ENCODE measurements at places on chromosomes 4 and X.

GRCh38 chrX:40531056-40531826, 49.5 kb upstream of the ATP6AP2 start:
- DNase-seq = no peak

- no peak for DNase-seq
Measured at GRCh38 chr4:48379587-48380180, 38.4 kb downstream of the SLAIN2 start.

DNA sequence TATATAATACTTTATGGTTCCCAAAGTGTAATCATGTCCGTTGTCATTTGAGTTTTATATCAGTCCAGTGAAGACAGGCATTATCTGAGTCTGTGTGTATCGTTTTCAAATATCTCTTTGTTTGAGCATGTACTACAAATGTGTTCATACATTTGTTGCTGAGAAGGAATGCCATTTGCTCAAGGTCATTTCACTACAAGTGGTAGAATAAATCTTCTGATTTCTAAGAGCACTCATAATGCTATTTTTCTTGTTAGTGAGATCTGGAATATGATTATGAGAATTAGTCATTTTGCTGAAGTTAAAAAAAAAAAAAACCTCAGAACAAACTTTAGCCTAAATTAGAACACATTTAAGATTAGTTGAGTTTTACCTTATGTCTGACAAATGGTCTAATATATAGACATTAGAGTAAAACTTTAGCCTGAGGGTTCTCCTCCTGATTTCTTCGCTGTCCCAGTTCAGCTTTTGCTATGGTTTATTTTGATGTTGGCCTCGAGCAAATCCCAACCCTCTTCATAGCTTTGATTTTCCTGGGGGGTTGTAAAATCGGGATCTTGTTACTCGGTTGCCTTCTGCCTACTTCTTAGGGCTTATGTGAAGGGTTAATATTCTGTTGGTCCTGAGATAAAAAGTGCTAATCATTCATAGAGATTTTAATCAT, 87.1 kb downstream of the TMEM131L start:
- DNase-seq = no peak

GRCh38 chrX:100747090-100747489, 15.2 kb upstream of the SYTL4 start:
- DNase-seq = no peak

- DNase-seq = no peak
Measured at GRCh38 chrX:50469206-50469605, 1.4 kb downstream of the DGKK start.

- no peak for DNase-seq
Measured at GRCh38 chr4:80139671-80140070, 57.6 kb upstream of the PRDM8 start.

DNA sequence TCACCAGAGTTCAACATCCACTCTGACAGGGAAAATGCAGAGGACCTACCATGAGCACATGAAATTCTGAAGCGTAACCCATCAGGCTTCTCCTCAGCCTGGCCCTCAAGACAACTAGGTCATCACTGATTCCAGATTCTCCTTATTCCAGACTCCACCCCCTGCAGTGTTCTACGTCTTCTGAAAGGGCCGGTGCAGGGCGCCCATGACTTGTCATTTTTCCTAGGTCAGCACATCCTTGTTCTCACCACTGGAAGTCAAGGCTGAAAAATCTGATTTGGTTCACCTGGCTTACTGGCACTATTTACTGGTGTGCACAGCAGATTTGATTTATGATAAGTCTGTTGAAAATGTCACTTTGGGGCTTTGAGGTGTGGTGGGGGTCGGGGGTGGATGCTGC, 140.9 kb upstream of the KLF3 start:
- DNase-seq = no peak

DNA sequence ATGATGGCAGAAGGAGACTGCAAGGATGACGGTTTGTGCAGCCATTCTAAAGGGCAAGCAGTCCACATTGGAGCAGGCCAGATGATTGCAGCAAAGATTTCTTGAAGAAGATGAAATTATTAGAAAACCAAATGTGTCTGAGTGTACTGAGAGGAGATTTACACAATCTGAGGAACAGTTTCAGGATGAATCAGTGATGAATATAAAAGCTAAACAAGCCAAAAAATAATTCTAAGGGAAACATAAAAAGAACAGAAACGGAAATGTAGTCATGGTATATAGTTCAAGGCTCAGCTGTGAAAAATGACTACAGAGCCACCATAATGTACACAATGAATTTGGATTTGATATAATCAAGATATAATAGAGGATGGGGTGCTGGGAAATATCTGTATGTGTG, 168.5 kb downstream of the PDGFC start:
- DNase-seq = no peak

- DNase-seq = no peak
Measured at GRCh38 chr4:78019414-78019813, 37.7 kb upstream of the FRAS1 start.

DNA sequence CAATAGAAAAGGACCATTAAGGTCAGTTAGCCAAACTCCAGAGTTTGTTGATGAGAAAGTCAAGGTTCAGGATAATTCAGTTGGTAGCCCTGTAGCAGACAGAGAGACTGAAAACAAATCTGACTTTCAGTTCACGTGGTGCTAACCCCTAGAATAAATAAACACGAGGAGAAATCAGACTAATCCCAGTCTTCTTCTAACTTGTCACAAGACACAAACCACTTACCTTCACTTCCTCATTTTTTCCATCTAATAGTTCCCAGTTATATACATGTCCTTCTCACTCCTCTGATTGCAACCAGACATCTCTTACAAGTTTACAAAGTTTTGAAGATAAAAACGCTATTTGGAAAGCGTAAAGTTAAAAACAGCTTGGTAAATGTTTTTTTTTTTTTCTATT, 7.7 kb downstream of the TLR7 start:
- no peak for DNase-seq

DNA sequence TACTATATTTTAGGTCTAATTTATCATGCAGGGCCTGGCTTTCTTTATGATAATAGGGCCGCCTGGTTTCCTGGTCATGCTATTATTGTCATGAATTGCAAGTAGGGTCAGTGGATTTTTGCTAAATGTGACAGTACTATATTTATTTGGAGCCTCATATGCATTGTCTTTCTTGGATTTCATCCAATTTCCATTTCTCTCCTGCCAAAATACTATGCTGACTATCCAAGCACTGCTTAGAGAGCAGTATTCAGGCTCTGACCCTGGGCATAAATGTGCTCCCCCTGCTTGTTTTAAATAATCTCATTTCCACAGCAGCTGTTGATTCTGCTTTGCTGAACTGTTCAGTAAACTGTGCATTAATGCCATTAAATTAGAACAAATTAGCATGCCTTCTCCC, 269.3 kb downstream of the GPM6A start:
- DNase-seq = no peak

GRCh38 chr4:163901319-163901718, 406.8 kb downstream of the TMA16 start:
- no peak for DNase-seq

DNA sequence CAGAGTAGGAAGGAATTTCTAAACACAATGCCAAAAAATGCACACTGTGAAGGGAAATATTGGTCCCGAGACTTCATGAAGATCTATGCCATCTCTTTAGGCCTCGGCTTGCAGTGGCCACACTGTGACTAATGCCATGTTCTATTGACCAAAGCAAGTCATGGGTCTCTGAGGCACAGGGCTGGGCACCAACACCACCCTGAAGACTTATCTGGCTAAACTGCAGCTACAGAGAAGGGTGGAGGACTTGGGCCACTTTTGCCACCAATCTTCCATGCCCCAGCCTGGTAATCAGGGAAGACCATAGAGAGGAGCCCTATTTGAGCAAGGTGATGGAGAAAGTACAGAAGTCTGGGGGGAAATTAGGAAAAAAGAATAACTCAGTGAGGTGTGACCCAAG, 42.1 kb downstream of the HMX1 start:
- no peak for DNase-seq

DNA sequence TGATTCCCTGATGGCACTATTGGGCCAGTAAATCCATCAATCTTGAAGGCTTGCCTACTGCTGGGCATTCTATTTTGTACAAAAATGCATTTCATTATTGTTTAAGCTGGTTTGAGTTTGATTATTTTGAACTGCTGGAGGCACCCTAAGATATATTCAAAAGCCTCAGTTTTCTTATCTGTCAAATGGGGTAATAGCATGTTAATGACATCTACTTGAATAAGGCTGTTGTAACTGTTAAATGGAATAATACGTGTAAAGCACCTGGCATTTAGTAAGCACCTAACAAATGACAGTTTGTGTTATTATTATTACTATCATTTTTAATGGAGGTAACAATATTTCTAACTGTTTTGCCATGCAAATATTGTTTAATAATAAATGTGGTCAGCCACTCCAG, 6.9 kb upstream of the SMIM43 start:
- DNase-seq = no peak

DNA sequence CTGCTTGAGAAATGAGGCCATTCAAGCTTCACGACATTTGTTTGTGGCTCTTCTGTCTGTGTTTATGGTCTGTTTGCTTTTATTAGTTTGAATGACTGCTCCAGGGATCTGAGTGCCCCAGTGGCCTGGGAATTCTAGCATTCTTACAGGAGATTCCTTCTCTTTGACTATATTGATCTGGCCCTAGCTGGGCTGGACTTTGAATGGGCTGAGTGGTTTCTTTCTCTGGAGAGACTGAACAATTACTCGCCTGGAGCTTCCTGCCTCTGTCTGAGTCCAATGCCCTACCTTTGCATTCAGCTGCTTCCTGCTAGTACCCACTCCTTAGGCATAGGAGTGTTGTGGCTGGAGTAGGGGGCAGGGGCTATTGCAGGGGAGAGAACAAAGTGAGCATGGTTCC, 51.2 kb upstream of the EDA start:
- DNase-seq = no peak

- DNase-seq = no peak
Measured at GRCh38 chrX:6885396-6885795, 262.1 kb upstream of the STS start.
